ENCODE measurements at places on chromosomes 1 and 21.

GRCh38 chr1:212612041-212612961 lies 3.7 kb downstream of the ATF3 start:
- DNase-seq, result peak; percentile 55

DNA sequence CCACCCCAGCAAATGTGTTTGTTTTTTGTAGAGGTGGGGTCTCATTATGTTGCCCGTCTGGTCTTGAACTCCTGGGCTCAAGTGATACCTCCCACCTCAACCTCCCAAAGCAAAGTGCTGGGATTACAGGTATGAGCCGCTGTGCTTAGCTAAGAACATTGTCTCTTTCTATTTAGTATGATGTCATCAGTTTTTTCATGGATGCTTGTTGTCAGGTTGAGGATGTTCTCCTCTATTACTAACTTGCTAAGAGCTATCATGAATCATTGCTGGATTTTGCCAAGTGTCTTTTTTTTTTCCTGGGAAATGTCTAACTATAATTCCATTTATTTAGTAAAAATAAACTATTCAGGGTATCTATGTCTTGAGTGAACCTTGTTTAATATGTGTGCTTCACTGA lies 19.0 kb upstream of the MPC2 start:
- DNase-seq, result peak; percentile 52

DNA sequence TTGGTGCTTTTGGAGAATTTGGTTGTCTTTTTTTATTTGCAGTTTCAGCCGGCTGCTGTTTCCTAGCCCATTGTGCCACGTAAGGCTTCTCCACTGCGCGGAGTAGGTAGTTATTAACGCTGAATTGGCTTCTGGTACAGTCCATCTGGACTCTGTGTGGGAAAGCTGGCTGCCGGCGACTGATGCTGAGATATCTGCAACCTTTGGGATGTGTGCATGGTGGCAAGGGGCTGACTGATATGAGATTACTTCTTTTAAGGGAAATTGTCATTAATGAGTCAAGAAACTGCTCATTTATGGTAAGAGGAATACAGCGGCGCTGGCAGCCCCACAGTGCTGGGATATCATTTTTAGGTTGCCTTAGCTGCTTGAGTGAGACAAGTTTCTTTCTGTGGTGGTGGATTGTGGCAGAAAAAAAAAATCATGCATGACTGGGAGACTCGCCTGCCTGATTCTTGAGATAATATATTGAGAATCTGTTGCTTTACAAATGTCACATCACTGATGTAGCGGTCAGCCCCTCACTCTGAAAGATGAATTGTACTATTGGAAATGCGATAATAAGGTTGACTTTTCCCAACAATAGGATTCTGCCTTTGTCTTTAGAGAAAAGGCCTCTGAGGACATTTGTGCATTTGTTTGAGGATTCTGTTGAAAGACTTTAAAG lies 2.5 kb upstream of the ELAVL4 start:
- DNase-seq, result no peak

DNA sequence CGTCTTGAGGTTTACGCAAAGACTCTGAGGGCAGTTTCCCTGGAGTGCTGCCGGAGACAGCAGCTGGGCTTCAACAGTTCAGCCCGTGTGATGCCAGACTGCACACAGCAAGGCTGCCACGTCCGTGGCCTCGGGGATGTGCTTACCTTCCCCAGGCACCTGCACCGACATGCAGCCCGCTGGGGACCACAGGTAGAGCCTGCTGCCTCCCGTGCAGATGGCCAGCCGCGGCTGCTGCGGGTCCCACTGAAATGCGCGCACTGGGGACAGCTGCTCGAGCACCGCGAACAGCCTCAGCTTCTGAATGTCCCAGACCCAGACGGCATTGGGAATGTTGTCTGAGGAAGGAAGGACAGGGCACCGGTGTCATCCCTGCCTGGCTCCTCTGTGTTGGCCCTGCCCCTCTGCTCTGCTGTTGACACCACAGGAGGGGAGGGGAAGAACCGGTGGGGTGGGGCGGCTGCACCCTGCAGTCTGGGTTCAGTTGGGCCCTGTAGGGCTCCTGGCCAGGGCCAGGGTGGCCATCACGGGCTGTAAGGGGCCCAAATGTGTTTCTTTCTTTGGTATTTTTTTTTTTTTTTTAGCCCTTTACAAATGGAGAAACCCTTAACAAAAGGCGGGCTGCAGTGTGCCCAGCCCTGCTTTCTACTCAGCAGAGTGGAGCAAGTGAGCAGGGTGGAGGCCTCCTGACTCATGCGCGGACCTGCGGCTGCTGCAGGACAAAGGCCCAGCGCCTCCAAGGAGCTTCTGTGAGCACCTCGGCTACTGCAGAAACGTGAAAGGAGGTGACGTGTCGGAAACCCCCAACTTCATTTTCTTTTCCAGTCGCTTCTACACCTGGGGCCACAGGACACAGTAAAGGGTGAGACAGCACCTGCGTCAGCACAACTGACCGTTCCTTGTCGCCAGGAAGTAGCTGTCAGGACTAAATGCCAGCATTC lies 6.8 kb downstream of the TPRG1L start:
- no peak for DNase-seq

GRCh38 chr1:158527190-158527815 lies 26.9 kb downstream of the OR6Y1 start:
- DNase-seq, result peak; percentile 54

- DNase-seq, result no peak
These were observed 2.0 kb downstream of the PDPN start for GRCh38 chr1:13585612-13585991.

GRCh38 chr1:100178091-100178490 lies at the start of gene LRRC39:
Gene LRRC39 (minus strand): TSS chr1:100178256. CDS start chr1:100168516, 9,740 bp downstream.
- DNase-seq, result no peak

GRCh38 chr1:14352897-14353296 lies 245.6 kb upstream of the KAZN start:
- DNase-seq, result peak; percentile 36

DNA sequence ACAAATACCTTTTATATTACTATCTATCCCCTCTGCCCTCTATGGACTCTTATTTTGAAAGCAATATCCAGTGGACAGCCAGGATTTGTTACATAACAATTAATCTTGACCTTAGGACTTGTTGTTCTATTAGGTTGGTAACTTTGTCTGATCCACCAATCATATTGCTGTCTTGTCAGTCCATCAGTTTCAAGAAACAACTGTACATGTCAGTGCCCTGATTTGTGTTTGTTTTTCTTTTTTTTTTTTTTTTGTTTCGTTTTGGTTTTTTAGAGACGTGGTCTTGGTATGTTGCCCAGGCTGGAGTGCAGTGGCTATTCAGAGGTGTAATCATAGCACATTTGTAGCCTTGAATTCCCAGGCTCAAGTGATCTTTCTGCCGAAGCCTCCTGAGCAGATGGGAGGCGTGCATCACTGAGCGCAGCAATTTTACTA lies 1.5 kb upstream of the SCP2 start:
- no peak for DNase-seq

GRCh38 chr1:236795757-236796667 lies 920 bp downstream of the MTR start:
- DNase-seq, result peak; percentile 83

DNA sequence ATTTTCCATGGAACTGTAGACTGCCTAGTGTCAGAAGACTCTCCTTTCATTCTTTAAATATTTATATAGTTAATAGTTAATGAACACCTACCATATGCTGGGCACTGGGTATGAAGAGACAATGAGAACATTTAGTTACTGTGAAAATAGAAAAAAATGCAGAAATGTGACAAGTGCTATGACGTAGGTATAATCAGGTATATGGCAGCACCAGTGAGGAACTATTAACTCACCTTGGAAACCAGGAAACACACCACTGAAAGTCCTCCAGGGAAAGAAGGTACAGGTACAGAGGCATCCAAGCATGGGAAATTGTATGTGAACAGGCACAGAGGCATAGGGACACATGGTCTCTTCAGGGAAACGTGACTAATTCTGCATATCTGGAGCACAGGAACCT lies 42.3 kb downstream of the DPT start:
- no peak for DNase-seq

DNA sequence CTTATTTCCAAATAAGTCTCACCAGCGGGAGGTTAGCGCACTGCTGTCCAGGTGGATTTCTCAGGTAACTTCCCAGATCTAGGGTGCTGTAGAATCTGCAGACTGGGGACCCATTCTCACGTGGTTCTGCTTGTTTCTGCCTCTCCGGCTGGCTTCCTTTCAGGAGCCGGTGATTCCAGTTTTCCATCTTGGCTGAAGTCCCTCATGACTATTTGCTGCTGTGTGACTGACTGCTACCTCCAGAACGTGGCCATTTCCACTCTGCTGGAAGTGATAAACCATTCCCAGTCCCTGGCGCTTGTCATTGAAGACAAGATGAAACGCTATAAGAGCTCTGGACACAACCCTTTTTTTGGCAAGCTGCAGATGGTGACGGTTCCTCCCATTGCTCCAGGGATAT lies 76.0 kb downstream of the DOP1B start:
- no peak for DNase-seq

- peak; percentile 81 for DNase-seq
These were observed 11.7 kb downstream of the PDIK1L start for GRCh38 chr1:26122988-26123973.

Data from GM23248 (cell line).